ENCODE measurements at places on chromosomes 4 and X.

- no peak for DNase-seq
Observed at GRCh38 chr4:53514509-53514908, 76.8 kb downstream of the LNX1 start.

DNA sequence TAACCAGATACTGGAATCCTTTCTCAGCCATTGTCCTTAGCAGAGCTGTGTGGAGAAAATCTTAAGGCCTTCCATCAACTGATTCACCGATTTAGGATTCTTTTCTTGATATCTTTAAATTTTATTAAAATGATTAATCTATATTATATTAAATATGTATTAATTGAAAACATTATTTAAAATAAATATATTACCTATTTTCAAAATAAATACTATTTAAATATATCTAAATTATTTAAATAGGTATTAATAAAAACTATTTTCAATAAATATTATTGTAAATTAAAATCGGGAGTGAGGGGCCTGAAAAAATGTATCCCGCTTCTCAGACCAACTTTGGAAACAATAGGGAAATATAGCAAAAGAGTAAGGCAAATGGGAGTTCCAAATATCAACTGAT lies 94.0 kb upstream of the HPF1 start:
- DNase-seq = no peak

- DNase-seq = no peak
Observed at GRCh38 chr4:37946503-37947179, 13.6 kb upstream of the PTTG2 start.

GRCh38 chr4:140255467-140255866 lies 101.5 kb upstream of the MAML3 start:
- DNase-seq = no peak

GRCh38 chr4:185666156-185666555 lies 130.8 kb upstream of the PDLIM3 start:
- no peak for DNase-seq

- DNase-seq = no peak
Observed at GRCh38 chr4:104205116-104205515, 289.6 kb downstream of the CXXC4 start.

DNA sequence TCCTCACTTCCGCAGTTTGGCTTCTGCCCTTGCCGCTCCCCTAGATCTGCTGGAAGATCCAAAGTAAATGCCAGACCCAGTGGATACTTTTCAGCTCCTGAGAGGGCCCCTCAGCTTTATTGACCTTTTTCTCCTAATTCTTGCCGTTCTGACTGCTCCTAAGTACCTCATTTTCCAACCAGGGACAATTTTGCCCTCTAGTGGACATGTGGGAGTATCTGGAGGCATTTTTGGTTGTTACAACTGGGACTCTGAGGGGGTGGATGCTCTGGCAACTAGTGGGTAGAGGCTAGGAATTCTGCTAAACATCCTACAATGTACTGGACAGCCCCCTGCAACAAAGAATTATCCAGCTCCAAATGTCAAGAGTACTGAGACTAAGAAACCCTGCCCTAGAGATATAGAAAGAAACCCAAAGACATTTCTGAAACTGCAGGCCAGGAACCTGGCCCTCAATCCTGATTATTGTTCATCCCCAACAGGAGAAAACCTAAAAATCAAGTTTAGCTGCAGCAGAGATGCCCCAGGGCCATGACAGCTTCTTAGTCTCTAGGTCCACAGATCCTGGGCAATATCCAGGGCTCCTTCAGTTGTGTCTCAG lies 3.4 kb downstream of the TEX13B start:
- DNase-seq = no peak

DNA sequence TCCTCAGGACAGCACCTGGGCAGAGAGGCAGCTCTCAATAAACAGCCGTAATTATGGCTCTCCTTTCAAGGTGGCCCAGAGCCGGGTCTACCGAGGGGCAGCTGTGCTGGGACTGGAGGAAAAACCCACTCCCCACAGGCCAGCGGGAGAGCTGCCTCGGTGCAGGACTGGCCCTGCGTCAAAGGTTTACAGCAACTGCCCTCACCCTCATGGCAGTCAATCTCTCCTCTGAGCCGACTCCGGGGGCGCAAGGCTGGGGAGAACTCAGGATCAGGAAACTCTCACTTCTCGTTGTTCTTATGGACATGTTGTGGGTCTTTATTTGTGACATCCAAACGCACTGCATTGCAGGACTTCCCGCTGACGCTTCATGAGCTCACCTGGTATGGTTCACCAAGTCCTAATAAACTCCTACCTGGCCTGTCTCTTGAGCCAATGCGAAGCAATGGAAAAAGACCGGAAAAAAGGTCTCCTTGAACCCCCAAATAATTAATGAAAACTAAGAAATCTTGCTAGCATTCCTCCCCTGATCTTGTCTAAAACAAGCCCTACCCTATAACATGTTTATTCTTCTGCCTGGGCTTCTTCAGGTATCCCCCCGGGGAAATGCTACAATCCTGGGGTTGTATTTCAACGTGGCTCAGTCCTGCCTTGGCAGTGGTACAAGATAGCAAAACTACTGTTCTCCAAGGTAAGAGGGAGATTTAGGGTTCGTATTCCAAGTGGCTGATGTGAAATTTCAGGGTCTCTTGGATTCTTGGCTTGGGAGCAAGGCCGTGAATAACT lies 50.1 kb upstream of the CDKN2AIP start:
- no peak for DNase-seq

DNA sequence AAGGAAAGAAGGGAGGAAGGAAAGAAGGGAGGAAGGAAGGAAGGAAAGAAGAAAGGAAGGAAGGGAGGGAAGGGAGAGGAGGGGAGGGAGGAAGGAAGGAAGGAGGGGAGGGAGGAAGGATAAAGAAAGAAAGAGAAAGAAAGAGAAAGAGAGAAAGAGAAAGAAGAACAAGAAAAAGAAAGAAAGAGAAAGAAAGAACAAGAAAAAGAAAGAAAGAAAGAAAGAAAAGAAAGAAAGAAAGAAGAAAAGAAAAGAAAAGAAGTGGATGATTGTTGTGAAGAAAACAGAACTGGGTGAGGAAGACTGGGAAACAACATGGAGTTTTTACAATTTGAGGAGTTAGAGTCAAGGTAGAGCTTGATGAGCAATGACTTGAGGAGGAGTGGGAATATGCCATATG lies 78.0 kb downstream of the EIF4E start:
- no peak for DNase-seq

- DNase-seq = no peak
Observed at GRCh38 chr4:175411251-175411650, 400.8 kb downstream of the GPM6A start.

DNA sequence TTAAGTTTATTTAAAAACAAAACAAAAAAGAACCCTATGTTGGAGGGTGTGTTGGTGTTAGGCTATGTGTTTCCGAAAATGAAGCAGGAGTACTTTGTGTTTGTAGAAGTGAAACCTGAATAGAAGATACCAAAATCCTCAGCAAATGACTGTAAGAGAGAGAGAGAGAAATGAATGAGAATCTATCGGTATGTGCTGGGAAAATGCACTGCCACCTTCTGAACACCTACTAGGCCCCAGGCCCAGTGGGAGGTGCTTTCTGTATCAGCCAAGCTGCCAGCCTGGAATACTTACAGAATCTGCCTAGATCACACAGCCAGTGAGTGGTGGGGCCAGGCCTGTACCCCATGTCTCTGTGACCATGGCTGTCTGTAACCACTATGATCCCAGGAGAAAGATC lies 14.9 kb upstream of the PIM2 start:
- DNase-seq = no peak

- no peak for DNase-seq
Observed at GRCh38 chr4:94548571-94548970, 96.8 kb downstream of the PDLIM5 start.

DNA sequence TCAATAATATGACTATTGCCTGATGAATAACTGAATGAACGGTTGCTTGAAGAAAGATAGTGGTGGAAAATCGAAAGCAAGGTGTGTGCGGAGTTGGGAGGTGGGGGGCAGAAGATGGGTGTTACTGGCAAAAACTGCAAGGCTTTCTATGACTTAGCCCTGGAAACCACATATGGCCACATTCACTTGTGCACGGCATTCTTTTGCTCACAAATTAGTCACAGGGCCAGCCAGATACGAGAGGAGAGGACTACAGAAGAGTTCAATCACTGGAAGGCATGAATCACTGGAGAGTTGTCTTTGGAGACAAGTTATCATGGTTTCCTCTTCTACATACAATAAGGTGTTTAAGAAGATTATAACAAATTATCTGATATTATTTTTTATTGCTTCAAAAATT lies 626.5 kb upstream of the CPEB2 start:
- peak; percentile 11 for DNase-seq

- no peak for DNase-seq
Observed at GRCh38 chr4:5220028-5220427, 168.7 kb downstream of the STK32B start.

DNA sequence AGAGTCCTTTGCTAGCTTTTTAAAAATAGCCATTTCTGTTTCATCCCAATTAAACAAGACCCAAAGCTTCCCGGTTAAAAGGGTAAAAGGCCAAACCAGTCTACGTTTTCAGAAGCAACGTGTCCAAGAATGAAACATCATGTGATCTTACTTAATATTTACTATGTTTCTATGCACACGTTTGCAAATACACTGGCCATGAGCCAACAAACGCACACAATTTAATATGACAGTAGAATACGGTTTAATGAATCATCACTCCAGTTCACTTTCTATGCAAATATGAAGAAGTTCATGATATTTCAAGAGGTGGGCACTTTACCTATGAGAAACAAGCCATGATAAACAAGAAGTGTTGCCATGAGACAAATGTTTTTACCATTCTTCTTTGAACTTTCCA lies 4.3 kb downstream of the NR0B1 start:
- no peak for DNase-seq

DNA sequence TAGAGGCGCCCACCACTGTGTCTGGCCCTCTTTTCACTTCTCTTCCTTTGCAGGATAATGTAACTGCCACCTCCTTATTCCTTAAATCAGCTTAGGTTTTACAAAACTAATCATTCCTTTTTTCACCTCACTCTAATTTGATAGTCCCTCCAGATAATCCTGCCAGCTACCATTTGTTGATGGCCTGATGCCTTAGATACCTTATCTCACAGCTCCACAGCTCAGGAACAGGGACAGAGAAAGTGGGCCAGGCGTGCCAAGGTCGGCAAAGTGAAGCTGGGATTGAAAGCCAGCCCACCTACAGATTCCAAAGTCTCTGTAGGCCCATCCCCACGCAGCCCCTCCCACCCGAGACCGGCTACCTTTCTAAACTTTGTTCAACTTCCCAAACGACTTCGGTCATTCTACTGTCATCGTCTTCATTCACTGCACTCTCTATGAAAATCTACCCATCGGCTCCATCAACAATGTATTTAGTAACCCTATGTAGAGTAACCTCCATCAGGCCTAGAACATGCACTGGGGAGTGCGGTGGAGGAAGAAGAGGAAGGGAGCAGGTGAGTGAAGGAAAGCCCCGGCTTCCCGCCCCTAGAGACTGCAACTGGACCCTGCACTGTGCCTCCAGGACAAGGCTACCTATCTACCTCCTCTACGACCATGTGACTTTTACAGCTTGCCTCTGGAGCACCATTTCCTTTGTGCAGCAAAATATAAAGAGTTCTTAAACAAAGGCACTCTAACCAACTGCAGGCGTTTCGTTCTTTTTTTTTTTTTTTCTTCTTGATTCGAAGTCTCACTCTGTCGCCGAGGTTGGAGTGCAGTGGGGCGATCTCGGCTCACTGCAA lies 1.5 kb downstream of the CASP6 start:
- no peak for DNase-seq

DNA sequence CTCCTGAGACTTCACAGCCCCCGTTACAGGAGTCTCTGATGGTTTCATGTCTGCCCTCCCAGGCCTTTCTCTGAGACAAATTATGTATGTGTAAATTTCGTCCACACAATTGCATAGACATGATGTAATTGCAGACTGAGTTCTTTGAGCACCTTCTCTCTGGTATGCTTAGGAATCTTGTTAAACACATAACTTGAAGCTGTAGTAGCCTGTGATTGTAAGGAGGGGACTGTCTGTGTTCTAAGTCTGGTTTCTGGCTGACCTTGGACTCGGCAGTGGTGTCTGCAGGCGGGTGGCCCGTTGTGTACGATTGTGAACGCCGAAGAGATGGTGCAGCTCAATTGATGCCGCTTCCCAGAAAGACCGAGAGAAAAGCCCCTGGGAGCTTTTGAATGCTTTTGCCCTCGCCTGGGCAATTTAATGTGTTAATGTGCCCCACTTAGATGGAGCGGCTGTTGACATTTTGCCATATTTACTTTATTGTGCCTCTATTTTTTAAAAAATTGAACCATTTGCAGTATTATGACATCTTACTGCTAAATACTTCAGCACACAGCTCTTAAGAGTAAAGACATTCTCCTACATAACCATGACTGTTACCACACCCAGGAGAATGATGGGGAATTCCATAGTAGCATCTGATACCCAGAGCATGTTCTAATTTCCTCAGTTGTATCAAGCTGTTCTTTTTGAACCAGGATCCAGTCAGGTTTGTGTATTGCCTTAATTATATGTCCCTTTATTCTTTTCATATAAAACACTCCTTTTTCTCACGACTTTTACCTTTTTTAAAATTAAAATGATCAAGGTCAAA lies 58.4 kb upstream of the TADA2B start:
- no peak for DNase-seq

GRCh38 chrX:69357317-69357716 lies 146.8 kb upstream of the NALF2 start:
- DNase-seq = no peak

DNA sequence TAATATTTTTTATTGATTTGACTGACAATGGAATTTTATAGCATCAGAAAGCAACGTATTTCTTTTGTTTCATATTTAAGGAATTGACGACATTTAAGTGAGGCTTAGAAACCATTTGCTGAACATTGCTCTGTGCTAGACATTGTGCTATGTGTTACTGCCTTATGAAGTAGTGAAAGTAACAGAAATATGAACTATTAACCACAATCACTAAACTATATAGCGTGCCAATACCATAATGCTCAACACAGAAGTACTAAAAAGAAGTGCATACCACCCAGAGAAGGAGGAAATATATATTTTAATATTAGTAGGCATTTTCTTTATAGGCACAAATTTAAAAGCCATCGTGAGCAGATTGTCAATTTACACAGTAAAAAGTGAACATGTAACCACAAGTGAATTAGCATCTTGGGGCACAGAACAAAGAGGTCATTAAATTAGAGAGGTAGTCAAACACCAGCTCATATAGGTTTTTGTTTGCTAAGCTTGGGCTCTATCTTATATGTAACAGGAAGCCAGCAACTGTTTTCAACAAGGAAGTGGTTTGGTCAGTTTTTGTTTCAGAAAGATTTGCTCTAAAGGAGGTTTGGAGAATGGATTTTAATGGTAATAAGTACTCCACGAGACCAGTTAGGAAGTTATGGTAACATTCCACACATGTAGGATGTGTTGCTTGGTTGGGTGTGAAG lies 270.7 kb downstream of the GRXCR1 start:
- DNase-seq = no peak

- DNase-seq = no peak
Observed at GRCh38 chr4:115927382-115927781, 814.0 kb upstream of the NDST4 start.

- DNase-seq = no peak
Observed at GRCh38 chr4:81694176-81694913, 222.6 kb upstream of the RASGEF1B start.

GRCh38 chrX:9595174-9595573 lies 130.3 kb downstream of the TBL1X start:
- DNase-seq = no peak

GRCh38 chrX:46582325-46582724 lies 8.8 kb downstream of the CHST7 start:
- no peak for DNase-seq

All from HS-27A (cell line).